ENCODE measurements at places on chromosomes 12 and 14.

DNA sequence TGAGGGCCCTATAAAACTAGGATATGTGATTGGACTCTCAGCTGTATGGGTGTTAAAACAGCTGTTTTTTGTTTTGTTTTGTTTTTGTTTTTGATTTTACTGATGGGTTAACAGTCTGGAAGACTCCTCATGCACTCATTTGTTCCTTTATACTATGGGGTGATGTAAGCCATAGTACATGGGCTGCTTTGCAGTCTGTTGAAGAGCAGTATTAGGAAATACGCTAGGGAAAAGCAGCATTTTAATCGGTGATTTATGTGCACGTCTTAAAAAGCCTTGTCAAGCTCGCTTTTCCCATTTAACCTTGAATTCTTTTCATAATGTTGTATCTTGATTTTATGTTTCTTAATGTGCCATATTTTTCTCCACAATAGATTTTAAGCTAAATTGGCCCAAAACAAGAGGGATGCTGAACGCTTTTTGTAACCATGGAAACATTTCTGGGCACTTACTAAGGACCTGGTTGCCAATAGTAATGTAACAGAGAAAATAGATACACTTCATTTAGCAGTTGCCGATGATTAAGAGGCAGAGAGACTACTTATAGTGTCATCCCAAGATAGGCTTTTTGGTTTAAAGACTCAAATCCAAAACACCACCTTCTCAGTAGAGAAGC lies 244.0 kb downstream of the SNAPC1 start:
- DNase-seq: no peak

- DNase-seq: no peak
Observed at GRCh38 chr12:113070117-113070906, 13.8 kb downstream of the DTX1 start.

GRCh38 chr14:21923820-21924219 lies 250.2 kb upstream of the OR4E1 start:
- DNase-seq: no peak

DNA sequence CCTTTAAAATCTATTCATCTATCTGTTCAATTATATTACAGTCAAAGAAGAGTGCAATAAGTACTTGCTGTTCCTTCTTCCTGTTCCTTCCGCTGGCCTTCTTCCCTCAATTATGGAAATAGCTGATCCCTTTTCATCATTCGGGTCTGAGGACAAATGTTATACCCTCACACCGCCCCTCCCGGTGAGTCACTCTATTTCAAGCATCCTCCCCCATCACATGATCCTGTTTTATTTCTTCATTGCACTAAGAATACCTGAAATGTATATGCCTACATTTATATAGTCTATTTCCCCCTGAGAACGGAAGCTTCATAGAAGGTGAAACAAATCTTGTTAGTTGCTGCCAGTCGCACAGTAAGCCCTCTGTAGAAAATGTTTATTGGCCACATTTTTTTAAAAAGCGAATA lies 2.5 kb downstream of the SLC38A1 start:
- DNase-seq: peak; percentile 51

GRCh38 chr12:112901271-112901670 lies 5.5 kb upstream of the OAS1 start:
- no peak for DNase-seq

DNA sequence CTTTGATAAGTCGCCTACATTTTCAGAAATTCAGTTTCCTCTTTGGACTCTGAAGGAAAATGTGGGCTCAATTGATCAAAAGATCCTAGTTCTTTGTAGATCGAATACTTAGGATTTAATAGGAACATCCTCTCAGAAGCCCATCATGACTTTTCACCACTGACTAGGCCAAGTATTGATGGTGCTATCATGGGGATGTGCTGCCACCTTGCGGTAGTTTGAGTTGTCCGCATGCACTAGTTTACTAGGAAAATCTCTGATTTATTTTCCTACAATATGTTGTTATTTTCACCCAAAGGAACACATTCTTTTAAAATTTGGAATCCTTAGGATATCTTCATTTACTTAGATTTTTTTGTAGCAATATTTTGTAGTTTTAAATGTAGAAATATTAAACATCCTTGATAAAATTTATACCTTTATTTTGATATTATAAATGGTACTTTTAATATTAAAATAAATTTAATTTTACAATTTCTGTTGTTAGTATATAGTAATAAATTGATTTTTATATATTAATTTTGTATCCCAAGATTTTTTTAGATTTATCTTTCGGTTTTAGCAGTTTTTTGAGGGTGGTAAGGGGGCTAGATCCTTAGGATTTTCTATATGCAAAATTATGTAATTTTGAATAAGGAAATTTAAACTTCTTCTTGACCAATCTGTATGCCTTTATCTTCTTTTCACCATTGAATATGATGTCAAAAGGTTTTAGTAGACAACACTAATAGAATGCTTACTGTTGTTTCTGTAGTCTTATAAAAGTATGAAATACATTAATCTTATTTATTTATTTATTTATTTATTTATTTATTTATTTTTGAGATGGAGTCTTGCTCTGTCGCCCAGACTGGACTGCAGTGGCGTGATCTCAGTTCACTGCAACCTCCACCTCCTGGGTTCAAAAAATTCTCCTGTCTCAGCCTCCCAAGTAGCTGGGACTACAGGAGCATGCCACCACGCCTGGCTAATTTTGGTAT lies 52.9 kb upstream of the OR9K2 start:
- peak; percentile 72 for DNase-seq

- DNase-seq: no peak
Observed at GRCh38 chr12:33180918-33181317, 258.7 kb downstream of the SYT10 start.

- no peak for DNase-seq
Observed at GRCh38 chr12:69388371-69388770, 28.8 kb downstream of the YEATS4 start.

GRCh38 chr12:105363890-105364289 lies 33.4 kb downstream of the C12orf75 start:
- DNase-seq: no peak

DNA sequence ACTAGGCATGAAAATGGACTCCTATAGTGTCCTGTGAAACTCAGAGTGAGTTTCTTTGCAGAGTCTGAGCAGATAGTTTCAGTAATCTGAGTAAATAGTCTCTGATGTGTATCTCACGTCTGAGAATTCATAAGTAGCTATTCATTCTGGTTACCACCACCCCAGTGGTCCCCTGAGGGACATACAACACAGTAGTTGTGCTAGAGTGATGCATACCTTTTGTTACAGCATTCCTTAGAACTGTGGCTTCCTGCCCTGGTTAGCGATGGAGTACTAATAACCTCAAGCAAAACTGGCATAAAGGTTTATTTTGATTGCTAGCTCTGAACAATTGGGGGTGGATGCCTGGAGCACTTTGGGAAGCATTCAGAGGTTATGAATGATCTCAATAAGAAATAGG lies 114.7 kb downstream of the DAAM1 start:
- no peak for DNase-seq

DNA sequence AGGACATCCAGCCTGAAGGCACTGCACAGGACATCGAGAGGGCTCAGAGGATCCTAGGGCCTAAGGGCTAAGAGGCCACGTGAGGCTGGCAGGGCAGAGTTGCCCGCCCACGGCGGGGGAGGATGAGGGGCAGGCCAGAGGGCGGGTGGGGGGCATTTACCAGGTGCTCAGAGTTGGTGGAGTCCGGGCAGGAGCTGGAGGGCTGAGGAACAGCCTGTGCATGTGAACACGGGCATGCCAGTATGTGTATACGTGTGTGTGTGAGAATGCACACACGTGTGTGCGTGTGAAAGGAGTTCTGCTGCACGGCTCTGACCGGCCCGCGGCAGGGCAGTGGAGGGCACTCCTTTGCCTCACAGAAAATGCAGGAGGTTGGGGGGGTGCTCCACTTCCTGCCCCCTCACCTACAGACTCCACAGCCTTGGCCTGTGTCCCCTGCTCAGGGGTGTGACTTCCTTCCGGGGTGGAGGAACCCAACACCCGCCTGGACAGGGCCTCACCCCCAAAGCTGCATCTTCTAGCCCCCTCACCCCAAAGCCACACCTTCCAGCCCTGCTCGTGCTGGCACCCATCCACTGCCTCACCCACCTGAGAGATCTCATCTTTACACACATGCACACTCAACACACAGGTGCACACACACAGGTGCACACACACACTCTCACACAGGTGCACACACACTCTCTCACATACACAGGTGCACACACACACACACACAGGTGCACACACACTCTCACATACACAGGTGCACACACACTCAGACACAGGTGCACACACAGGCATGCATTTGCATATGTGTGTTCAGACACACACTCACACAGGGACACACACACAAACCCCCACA lies 11.8 kb upstream of the GPR132 start:
- no peak for DNase-seq

- no peak for DNase-seq
Observed at GRCh38 chr14:86462193-86462753, 932.3 kb downstream of the FLRT2 start.

- DNase-seq: no peak
Observed at GRCh38 chr12:21940549-21941505, at the start of gene ABCC9. Gene ABCC9, minus strand, starts transcription at chr12:21941426. Its CDS starts 4,752 bp downstream, at chr12:21936674.

- no peak for DNase-seq
Observed at GRCh38 chr12:4734625-4735340, 14.6 kb downstream of the GALNT8 start.

- no peak for DNase-seq
Observed at GRCh38 chr12:50581226-50582184, 76.7 kb downstream of the DIP2B start.

DNA sequence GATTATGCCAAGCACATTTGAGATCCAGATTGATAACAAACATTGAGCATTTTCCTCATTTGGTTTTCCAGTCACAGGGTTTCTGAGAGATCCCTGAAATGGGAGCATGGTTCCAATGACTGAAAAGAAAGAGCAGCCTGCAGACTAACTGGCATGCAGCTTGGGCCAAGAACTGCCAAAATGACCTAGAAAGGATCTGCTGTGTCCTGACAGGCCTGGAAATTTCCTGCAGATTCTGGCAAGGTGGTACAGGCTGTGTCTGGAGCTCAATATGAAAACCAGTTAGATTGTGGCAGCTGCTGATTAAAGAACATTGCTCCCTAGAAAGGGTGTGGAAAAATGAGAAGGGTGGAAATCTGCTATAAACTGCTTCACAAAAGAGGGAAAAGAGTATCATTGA lies 417.3 kb downstream of the IPO8 start:
- no peak for DNase-seq

DNA sequence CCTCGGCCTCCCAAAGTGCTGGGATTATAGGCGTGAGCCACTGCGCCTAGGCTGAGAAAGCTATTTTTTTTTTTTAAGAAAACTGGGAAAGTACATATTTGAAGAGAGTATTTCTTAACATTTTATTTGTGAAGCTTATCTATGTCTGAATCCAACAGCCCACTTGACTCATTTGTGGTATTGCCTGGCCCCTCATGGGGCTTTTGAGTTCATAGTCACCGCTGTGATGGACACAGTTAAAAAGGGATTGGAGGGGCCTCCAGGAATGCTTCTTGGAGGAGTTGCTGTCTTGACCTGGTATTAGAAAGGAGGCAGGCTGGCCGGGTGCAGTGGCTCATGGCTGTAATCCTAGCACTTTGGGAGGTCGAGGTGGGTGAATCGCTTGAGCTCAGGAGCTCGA lies 26.5 kb downstream of the BCL7A start:
- no peak for DNase-seq

GRCh38 chr12:12467688-12468261 lies 94.9 kb downstream of the DUSP16 start:
- DNase-seq: peak; percentile 32

DNA sequence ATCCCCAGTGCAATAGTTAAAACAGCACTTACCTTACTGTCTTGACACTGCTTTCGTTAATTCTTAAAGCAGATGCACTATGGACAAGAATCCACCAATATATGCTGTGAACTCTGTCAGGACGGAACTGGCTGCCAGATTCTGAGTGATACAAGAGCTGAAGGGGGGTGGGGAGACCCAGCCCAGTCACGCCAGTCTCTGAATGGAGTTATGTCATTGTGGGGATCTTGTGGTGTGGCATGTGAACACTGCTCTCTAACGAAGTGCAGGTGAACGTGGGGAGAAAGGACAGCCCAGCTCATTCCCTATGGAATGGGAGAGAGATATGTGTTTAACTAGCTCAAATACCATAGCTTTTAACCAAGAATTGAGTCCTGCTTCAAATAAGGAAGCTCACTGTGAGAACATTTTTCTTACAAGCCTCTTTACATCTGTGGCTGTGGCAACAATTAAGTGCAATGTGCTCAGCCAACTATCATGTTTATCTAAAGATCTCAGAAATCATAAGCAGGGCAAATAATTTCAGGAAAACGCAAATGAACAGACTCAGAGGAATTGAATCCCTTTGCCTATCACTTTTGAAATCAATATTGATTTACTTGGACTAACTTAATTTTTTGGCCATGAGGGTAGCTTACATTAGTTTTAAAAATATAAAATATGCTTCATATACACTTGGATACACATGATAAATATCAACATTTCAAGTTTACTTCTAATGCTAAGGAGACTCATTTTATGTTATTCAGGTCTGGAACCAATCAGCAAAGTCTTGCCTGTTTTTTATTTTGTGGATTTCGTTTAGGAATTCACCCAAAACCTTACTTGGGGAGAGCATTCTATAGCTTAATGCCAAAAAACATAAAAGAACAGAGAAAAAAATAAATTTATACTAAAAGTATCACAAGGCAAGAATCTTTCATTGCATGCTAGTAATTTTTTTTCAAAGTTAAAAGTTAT lies at the start of gene LUM:
TSS of gene LUM (minus strand) at position 129 of the 960 bp plus-strand sequence. CDS start 2,515 bp downstream, outside the sequence.
- DNase-seq: no peak

DNA sequence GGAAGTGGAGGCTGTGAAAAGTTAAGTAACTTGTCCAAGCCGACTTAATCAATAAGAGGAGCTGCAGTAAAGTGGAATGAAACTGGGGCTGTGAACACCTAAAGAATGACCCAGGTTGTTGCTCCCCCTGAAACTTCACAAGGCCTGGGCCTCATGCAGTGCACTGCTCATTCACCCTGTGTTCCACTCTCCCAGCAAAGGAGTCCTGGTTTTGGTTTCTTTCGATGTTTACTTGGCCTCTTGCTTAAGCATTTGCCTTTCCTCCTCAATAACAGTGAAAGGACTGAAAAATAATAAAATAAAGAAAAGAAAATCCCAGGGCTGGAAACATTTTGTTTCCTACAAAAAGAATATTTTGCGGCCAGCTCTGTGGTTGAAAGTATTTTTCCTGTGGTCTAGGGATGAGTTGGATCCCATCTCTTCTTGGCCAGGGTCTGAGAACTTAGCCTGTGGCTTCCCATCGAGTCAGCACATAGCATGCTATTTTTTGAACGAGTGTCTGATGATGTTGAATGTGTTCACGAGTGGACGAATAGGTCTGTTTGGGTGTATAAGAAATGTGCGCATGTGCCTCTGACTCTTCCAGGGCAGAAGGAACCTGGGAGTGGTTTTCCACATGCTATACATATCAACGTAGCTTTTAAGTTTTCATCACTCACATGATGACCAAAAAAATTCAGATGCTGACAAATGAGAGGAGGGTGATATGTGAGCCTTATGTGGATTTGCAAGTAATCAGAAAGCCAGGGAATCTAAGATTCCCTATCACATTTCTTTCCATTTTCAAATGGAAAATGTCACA lies 349.8 kb downstream of the ZFP36L1 start:
- no peak for DNase-seq

- no peak for DNase-seq
Observed at GRCh38 chr12:103547376-103547775, 39.7 kb upstream of the STAB2 start.

GRCh38 chr14:92774572-92774971 lies 19.5 kb upstream of the GOLGA5 start:
- no peak for DNase-seq

GRCh38 chr12:130428116-130428515 lies 90.4 kb downstream of the PIWIL1 start:
- DNase-seq: no peak
